ENCODE measurements at places on chromosomes 3 and 15.
A peak's percentile ranks its signal among the peaks of the same experiment; 100 is the strongest.

DNA sequence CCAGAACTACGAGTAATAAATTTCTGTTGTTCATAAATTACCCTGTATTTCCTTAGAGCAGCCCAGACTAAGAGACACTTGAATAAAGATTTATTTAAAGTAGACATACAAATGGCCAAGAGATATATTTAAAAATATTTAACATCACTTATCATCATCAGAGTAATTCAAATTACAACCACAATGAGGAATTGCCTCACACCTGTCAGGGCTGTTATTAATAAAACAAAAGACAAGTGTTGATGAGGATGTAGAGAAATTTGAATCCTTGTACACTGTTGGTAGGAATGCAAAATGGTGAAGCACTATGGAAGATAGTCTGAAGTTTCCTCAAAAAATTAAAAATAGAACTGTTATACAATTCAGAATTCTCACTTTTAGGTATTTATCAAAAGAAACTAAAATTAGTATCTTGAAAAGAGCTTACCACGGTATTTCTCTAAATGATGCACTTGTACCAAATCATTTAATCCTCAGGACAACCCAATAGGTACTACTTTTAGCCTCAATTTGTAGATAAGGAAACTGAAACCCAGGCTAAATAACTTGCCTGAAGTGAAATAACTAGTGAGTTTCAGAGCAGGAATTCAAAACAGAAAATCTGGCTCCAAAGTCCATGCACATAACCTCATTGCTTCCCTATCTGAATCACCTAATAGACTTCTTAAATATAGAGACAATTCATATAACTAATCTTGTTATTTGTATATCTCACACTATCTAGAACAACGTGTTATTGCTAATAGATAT lies 69.4 kb downstream of the ZBTB20 start:
- no peak for DNase-seq

- no peak for DNase-seq
These were observed 209.9 kb upstream of the ROPN1 start for GRCh38 chr3:124201786-124202185.

DNA sequence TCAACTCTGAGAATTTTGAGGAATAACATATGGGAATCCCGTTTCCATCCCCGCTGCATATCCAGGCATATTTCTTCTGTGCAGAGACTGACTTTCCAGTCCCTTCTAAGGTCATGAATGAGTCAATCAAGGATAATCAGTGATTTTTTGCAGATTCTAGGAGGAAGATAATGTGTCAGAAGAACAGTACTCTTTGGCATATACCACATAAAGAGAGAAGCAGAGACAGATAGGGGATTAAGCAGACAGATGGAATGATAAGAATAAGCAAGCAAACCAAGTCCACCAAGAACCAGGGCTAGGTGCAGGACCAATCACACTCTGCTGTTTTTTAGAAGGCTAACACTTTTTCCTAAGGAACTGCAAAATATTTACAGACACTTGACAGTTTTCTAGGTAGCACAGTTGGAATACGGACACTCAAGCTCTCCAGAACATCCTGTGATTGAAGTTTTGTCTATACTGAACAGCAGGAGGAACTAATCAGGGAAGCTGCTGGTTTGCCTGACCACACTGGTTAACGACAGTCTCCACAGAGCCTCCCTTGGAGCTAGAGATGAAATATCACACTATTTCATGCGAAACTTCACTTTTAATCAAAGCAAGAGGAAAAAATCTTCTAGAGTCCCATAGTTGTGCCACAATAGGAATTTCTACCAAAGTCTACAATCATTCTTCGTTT lies 450.0 kb upstream of the KCNMB2 start:
- DNase-seq: no peak

- DNase-seq: no peak
These were observed 32.2 kb downstream of the CRTAP start for GRCh38 chr3:33145901-33146580.

DNA sequence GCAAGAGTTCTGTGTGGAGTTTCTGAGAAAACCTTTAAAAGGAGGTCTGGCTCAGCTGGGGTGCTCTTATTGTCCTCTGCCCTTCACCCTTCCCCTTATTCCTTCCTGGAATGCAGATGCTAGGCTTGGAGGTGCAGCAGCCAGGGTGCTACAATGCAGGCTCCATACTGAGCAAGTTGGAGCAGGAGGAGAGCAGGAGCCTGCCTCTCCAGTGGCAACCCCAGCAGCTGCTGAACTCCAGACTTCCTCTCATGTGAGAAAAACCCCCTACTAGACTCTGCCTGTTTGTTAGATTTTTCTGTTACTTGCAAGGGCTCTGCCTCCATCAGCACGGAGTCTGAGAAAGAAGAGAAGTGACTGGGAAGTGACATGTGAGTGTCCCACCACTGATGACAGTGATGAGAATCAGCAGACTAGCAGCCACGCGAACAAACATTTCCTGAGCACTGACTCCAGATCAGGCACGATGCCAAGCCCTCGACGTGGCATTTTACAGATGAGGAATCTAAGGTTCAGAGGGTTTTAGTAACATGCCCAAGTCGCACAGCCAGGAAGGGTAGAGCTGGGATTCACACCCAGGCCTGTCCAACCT lies 16.1 kb upstream of the RARRES1 start:
- DNase-seq: no peak

- no peak for DNase-seq
These were observed 309.9 kb downstream of the CLSTN2 start for GRCh38 chr3:140244893-140245292.

- no peak for DNase-seq
These were observed 7.3 kb downstream of the CCR5AS start for GRCh38 chr3:46399557-46399956.

- peak; percentile 47 for DNase-seq
These were observed 76.3 kb upstream of the ARHGEF3 start for GRCh38 chr3:56878074-56878473.

DNA sequence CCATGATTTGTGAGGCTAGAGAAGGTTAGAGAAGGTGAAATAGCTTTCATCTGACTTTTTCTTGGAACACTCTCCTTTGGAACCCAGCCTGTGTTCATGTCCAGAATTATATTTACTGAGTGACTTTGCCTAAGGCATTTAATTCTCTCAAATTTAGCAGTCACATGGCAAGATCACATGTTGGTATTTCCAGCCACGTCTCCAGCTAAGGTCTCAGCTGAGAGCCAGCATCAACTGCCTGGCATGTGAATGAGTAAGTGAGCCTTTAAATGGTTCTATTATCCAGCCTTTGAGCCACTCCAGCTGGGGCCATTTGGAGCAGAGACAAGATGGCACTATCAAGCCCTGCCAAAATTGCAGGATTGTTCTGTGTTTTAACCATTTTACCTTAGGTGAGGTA lies 130.2 kb upstream of the SGO1 start:
- DNase-seq: no peak

- no peak for DNase-seq
These were observed 31.9 kb downstream of the SCN5A start for GRCh38 chr3:38617586-38617985.

DNA sequence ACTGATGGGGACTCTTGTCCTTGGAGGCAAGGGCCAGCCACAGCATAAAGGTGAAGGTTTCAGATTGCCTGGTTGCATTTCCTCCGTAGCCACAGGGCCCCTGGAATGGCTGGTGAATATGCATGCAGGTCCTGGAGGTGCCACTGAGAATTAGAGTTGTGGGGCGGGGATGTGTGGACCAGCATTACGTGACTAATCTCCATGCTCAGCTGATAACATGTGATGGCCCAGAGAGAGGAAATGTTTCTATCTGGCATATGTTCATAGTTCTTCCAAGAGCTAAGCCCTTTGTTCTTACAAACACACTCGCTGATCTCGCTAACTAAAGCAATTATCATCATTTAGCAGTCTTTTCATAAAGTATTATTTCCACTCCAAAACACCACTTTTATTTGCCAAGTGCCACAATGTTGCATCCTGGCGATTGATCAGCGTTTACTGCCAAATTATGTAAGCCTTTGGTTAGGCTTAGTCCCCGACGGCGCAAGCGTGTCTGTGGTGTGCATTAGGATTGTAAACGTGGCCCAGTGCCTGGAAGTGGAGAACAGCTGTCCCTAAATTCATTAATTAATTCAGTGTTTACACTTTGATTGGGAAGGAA lies 55.9 kb downstream of the CGNL1 start:
- DNase-seq: no peak

DNA sequence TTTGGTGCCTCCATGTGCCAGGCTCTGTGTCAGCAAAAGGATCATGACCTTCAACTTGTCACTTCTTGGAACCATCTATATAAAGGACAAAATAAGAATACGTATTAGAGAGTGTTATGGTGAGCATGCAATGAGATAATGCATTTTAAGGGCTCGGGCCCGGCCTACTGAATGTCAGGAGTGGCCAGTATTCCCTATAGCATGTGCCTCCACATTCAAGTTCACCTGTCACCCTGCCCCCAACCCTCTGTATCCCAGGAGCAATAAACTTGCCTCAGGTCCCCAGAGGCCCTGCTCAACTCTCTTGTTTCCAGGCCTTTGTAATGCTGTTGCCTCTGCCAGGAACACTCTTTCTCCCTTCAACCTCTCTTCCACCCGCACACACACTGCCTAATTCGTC lies 90.2 kb upstream of the SLC6A11 start:
- no peak for DNase-seq

DNA sequence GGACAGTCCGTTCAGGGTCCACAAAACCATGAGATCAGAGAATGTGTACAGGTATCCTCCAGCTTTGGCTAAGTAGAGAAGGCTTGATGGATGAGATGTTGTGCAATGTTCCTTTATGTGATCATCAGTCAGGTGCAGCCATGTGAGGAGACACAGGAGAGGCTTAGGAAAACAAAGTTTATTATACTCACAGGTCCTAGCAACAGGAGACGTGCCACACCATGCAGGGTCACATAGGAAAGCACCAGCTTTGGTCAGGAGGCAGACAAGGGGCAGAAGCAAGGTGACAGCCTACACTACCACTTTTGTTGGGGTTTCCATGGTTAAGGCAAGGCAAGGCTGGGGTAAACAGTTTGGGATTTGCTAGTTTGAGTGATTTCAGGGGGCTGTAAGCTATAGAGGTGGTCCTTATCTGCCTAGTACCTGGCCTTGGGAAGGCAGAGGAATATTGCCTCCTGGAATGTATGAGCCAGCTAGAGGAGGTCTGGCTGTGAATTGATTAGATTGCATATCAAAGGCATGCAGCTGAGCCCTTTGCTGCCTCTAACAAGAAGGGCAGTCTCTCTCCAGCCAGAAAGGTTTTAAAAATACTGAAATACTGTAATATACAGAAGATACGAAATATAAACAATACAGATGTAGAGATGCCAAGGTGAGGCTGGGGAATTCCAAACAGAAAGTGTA lies 248.6 kb downstream of the RYR3 start:
- DNase-seq: peak; percentile 9

DNA sequence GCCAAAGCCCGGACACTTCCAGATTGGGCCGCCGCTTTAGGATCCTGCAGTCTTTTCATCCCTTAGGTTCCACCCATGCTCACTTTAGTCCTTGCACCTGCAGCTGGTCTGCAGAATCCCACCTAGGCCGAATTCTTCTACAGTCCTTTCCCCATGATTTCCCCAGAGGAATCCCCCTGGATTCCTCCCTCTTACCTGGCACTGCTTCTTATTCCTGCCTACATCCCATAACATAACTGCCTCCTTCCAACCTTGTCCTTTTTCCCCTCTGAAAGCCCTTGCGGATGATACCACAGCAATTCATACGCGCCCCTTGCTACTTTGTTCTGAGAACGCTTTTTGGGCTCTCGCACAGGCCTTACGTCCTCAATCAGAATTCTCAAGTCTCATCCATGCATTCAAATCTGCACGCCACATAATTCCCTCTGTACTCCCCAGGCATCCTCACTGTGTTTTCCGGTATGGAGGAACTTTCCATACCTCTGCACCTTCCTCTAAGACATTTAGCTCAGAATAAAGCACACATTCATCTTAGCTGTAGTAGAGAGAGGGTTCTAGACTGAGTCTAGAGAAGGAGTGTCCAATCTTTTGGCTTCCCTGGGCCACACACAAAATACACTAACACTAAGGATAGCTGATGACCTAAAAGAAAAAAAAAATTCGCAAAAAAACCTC lies 619 bp downstream of the EIF2AK4 start:
- no peak for DNase-seq

DNA sequence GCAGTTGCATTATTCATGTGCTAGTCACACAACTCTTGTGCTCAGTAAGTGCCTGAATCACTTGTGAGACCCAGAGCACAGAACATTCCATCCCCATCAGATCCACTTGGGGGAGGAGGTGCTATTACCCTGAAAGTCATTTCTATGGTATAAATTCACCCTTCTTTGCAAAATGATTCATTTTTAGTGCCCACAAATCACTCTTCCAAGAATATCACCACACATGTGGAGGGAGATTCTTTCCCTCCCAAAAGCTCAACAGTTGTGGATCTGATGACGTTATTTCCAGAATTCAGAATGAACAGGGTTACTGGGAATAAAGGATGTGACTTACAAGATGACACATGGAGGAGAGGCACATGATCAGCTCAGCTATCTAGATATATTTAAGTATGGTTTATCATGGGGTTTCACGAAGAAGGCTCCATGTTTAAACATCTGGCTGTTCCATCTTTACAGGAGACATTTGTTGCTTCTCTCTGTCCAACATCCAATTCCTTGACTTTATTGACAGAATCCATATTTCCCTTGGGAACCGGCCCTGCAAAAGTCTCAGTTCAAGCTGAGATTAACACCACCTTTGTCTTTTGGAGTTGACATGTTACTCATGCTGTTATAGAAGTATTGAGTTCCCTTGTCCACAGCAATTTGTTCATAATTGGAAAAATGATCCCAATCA lies 214.2 kb upstream of the PROK2 start:
- DNase-seq: no peak

DNA sequence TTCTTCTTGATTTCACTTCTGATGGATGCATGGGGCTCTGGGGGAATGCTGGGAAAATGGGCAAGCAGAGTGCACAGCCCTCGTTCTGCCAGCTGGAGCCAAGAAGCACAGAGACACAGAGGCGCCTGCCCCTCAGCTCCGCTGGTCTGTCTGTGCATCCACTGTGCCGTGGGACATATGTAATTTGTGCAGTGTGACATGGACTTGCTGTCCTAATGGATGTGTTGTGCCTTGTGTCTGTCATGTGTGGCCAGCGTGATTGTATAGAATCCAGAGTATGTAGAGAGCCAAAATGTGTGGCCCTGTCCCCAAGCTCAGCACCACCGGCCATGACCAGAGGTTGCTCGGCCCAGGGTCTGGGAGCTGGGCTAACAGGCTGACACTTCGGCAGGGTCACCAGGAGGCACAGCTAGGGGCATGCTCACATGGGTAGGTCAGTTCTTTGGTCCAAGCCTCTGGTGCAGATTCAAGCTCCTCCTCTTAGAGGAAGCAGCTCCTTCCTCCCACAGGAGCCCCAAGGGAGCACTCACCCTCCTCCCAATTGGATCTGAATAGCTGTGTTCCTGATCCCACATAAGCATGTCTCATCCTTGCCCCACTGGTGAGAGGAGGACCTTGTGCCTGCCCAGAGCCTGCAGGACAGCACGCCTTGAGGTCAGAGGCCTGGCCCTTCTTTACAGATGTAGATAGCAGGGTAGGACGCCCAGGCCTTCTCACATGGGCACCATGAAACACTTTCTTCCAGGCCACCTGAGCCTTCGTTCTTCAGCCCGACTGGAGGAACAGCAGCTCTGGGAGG lies 100.8 kb upstream of the ABHD17C start:
- no peak for DNase-seq
